ENCODE measurements at places on chromosomes 4 and X. TPM values are rescaled to one million over a fixed set of nuclear protein-coding genes. Genes with fewer than 3 reads are reported as not detected.

WDR17 gene
- 1.2 TPM for total RNA-seq

SMAD1 gene
- total RNA-seq: 4.7 TPM

FGB gene
- total RNA-seq: not detected

SCD5 gene
- 0.59 TPM for total RNA-seq

ATP1B4 gene
- not detected for total RNA-seq

SNCA gene
- total RNA-seq: 4.6 TPM

HOPX gene
- total RNA-seq: 36.9 TPM

DAPP1 gene
- total RNA-seq: 30.0 TPM

CFAP299 gene
- not detected for total RNA-seq

ADH1B gene
- not detected for total RNA-seq

NFXL1 gene
- total RNA-seq: 12.0 TPM

MAP7D3 gene
- total RNA-seq: 20.0 TPM

SLC34A2 gene
- not detected for total RNA-seq

SORBS2 gene
- total RNA-seq: not detected

MAGEB17 gene
- total RNA-seq: not detected

FAM114A1 gene
- total RNA-seq: 0.09 TPM

NSUN7 gene
- total RNA-seq: not detected

CSAG1 gene
- not detected for total RNA-seq

ERCC6L gene
- total RNA-seq: 10.8 TPM

PTPN13 gene
- total RNA-seq: 0.18 TPM

PNMA5 gene
- 0.09 TPM for total RNA-seq

ZNF157 gene
- 0.25 TPM for total RNA-seq

UNC5C gene
- total RNA-seq: not detected

PPP4R3C gene
- not detected for total RNA-seq

LRRC66 gene
- 0.11 TPM for total RNA-seq

SULT1B1 gene
- 4.7 TPM for total RNA-seq

NPY5R gene
- total RNA-seq: not detected

GNRHR gene
- total RNA-seq: not detected

ZFP42 gene
- not detected for total RNA-seq

MOB1B gene
- 16.1 TPM for total RNA-seq

MBTPS2 gene
- 9.4 TPM for total RNA-seq

THAP9 gene
- 2.7 TPM for total RNA-seq

STS gene
- 1.7 TPM for total RNA-seq

NAA11 gene
- total RNA-seq: not detected

FGF13 gene
- not detected for total RNA-seq

HTATSF1 gene
- 62.7 TPM for total RNA-seq

TMEM154 gene
- total RNA-seq: 29.7 TPM

CLCN4 gene
- total RNA-seq: 0.05 TPM

LRP2BP gene
- total RNA-seq: 0.70 TPM

NWD2 gene
- not detected for total RNA-seq

REELD1 gene
- total RNA-seq: 0.09 TPM

HEPH gene
- total RNA-seq: 0.18 TPM

CT45A10 gene
- total RNA-seq: not detected

REPS2 gene
- total RNA-seq: 0.36 TPM

EPHA5 gene
- total RNA-seq: not detected

FRMD7 gene
- total RNA-seq: not detected

HDAC6 gene
- 92.1 TPM for total RNA-seq

TBX22 gene
- not detected for total RNA-seq

MAGEA11 gene
- total RNA-seq: not detected

HAUS7 gene
- total RNA-seq: 50.3 TPM

MAGEA2B gene
- total RNA-seq: not detected

SPARCL1 gene
- total RNA-seq: not detected

ABLIM2 gene
- 0.43 TPM for total RNA-seq

KCNIP4 gene
- total RNA-seq: not detected

MAGEB10 gene
- total RNA-seq: not detected

KLF8 gene
- total RNA-seq: 21.3 TPM

TLR2 gene
- 4.5 TPM for total RNA-seq
